Adrenal gland (tissue), 19 donors: ENCODE measurements at places on chromosomes 4 and X. TPM values are rescaled to one million over a fixed set of nuclear protein-coding genes. Genes with fewer than 3 reads are reported as not detected.
A peak's percentile ranks its signal among the peaks of the same experiment; 100 is the strongest.

MTM1 gene
- total RNA-seq: 23.2 TPM

- DNase-seq: peak; percentile 18
Observed at GRCh38 chrX:106177106-106177981, 9.2 kb downstream of the PWWP3B start.

DNA sequence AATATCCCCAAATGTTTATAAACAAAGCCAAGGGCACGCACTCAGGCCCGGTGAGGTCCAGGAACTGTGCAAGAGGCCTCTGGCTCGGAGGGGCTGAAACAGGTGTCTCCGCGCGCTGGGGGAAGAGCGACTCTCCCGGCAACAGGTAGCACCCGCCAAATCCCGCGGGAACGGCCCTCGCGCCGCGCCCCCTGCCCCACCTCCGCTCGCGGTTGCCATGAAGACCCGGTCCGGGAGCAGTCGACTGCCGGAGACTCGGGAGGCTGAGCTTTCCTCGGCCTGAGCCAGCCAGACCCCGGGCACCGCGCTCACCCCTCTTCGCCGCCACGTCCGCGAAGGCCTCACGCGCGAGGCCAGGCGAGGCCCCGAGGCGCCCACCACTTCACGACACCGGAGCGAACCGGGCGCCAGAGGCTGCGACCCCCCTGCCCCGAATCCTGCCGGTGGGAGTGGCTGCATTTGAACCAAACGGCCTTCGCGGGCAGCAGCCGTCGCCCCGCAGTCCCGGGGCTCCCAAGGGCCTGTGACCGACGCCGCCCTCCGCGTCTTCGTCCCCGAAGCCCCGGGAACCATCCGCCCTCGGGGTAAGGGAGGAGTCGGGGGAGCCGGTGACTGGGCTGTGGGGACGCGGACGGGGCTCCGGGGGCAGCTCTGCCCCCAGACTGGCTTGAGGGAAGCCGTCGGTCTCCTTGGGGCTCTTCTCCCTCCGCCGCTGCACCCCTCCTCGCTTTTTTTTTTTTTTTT, at the start of gene NSUN7:
TSS of gene NSUN7 (plus strand) at position 239 of the 744 bp plus-strand sequence. CDS start 739 bp downstream, outside the sequence.
- DNase-seq: peak; percentile 76

DNA sequence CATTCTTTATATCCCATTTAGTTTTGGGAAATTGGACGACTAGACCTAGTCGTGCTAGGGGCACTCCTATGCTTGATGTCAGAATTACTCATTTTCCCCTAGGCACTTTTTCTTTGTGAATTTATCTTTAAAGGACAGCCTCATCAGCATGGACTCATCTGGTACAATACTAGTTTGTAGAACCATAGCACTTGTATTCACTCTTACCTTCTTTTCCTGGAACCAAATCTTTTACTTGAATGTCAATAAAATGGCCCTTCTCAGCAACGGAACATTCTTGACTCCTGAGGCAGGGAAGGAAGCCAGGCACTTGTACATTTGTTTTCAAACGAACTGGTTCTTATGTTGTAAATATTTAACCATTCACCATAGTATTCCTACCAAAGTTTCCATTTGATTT, 187.1 kb downstream of the SHROOM3 start:
- DNase-seq: no peak

DNA sequence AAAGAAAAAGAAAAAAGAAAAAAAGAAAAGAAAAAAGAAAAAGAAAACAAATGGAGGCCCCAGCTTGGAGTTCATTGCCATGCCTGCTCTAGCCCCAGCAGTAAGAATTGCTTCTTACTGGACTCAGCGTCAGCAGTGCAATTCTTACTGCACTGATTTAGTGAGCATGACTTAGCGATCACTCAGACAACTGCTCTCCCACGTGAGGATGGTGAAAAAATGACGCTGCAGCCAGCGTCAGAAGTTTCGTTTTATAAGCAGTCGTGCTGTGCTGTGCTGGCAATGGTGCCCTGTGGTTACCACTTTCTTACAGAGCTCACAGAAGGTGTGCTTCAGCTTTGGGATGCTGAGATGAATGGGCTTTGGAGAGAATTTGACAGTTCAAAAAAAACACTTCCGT, 68.3 kb upstream of the DDX3X start:
- DNase-seq: peak; percentile 55
